ENCODE measurements at places on chromosomes 2 and 18. TPM values are rescaled to one million over a fixed set of nuclear protein-coding genes. Genes with fewer than 3 reads are reported as not detected.

DNA sequence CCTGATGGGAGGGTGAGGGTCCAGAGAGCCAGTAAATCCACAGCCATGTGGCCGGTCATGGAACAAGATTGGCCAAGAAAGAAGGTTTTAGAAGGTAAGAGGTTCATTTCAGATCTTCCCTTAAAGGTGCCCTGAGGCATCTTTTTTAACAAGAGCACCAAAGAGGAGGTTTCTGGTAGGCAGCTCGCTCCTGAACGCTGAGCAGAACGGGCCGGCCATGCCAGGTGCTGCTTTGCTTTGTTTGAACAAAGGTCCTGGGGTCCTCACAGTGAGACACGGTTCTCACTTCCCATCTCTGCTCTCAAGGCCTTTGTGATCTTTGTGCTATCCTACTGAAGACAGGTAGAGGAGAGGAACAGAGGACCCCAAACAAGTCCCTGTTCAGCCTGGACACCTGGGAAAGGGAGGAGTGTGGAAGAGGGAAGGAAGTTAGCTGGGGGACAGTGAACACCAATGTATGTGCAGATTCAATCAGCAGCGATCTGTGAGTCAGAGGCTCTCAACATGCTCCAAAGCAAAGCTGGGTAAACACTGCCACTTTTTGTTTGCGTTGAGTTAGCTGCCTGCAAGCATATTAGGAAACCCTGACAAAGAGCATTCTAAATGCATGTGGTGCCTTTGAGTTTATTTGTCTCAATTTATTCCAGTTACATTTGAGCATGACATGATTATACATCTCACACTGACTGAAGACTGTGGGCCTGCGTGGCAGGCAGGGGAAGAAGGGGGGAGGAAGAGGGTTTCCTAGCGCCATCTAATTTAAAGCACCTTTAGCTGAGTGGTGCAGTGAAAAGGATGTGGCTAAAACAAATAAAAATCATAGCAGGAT is 102.4 kb downstream of the ASB1 start:
- DNase-seq, result peak; percentile 44

DNA sequence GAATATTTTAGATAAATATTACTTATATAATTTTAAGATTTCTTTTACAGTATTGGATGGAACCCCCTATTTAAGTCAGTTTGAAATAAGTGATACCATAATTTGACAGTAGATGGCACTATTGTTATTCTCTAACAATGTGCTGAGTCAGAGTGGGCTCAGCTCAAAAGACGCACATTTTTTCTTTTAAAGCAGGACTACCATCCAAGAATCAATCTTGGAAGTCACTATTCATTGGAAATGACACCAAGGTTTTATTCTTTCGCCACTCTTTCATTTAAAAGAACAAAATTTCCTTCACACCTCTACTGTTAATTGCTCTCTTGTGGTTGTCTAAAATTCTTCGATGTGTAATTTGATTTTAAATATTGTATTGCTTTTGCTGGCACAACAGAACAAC is 32.6 kb upstream of the SPAG16 start:
- peak; percentile 65 for DNase-seq

GRCh38 chr2:38277245-38278116 is 99.6 kb downstream of the ATL2 start:
- peak; percentile 24 for DNase-seq

The C2orf78 gene
- not detected for polyA plus RNA-seq

GRCh38 chr2:86628091-86628522 is 4.4 kb upstream of the RNF103 start:
- DNase-seq, result no peak

The ANKRD53 gene
- 0.72 TPM for polyA plus RNA-seq

The MBD1 gene
- polyA plus RNA-seq, result 35.3 TPM

- no peak for DNase-seq
Observed at GRCh38 chr18:64765908-64766307, 617.0 kb upstream of the LINC00305 start.

- no peak for DNase-seq
Observed at GRCh38 chr18:31203096-31203793, 40.6 kb upstream of the DSC1 start.
